Central memory CD4-positive, alpha-beta T cell (primary cell): ENCODE measurements at places on chromosomes 1 and 21.

DNA sequence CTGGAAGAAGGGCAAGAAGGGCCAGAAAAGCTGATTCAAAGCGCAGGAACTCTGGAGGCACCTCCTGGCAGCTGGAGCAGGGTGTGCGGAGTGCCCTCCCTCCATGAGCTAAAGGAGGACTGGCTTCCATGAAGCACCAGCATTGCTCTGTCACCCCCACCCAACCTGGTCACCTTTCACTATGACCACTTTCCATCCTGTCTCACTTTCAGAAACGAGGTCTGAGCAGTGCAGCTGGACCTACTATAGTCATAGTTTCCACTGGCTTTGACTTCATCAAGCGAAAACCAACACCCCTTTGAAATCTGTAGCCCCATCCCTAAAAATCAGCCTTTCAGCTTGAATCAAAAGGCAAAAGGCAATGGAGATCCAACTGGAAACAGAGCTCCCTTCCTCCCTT lies 84.8 kb upstream of the CACNA1E start:
- DNase-seq: no peak

DNA sequence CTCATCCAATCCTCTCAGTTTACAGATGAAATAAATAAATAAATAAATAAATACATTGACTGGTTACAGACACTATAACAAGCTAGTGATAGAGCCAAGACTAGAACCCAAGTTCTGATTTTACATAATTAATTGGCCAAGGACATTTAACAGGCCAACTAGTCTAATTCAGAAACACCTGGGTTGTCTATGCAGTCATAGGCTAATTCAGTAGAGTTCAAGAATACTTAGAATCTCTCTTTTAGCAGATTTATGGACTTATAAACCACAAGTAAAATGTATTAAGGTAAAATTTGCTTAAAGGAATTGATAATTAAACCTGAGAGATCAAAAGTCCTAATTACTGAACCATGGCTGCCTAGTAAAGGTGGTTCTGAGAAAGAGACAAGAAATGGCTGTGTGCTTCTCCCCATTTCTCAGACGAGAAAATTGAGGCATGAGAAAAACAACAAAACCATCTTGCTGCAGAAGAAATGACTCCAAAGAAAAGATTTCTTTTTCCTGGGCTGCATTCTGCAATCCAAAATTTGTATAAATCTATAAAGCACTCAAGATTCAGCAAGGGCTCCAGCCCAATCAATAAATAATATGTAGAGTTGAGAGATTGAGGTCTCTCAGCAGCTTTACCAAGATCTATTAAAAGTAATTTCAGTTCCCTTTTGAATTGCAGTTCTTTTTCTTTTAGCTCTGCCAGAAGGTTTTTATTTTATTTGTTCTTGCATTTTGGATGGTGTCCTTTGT lies 98.3 kb downstream of the DUSP10 start:
- DNase-seq: no peak

DNA sequence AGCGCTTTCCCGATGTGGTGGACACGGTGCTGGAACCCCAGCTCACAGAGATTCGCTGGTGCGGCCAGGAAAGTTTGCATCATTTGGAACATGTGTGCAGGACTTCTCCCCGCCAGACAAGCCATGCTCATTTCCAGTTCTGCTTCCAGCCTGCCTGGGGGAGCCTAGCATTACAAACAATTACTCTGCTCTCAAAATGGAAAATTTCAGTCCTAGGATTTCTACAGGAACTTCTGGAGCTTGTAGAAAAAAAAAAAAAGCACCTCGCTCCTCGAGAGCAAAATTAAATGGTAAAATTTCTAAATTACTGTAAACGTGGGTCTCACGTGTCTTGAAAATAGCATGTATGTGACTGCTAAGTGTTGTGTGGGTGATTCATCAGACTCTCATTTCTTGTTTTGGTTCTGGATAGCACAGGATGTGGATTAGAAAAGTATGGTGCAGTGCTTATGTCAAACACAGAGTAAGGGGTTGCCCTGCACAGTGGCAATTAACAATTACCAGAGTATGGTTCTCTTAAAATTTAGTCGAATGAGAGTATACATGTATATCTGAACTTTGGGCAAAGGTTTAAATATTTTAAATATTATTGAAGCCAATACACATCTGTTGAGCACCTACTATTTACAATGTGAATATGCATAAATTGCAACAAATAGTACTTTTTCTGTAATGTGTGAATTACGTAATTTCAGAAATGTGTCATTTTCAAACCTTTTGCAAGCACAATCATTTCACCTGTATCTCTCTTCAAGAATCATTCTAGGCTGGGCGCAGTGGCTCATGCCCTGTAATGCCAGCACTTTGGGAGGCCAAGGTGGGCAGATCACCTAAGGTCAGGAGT lies 61.8 kb upstream of the PTGFRN start:
- no peak for DNase-seq

GRCh38 chr1:155909894-155910293 lies 1.3 kb downstream of the RIT1 start:
- DNase-seq: no peak

- DNase-seq: no peak
These were observed 209.2 kb downstream of the SDCCAG8 start for GRCh38 chr1:243465081-243465480.

DNA sequence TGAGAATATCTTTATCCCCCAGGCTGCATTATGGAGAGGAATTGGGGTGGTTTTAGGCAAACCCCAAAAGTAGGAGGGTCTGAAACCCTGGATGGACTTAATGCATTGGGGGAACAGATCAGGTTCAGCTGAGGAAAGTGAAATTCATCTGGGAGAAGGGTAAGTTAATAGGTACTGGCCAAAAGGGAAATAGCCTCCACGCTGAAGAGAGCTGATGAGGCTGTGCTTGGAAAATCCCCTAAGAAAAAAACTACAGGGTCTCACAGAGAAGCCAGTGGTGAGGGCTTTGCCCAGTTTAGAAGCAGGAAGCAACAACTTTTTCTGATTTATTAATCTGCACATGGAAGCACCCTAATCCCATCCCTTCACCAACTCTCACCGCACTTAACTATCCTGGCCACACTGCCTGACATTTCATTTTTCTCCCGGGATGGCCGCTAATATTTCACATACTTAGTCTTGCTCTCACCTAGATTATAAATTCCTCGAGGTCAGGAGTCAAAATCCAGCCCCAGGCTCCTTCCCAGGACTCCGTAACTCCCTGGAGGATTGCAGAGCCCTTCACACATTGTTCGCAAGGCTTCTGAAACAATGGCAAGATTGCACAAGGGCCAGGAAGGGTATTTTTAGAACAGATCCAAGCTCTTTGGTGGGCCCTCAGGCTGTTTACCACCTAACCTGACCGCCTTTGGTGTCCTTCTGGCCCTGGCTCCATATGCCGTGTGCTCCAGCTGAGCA lies 60.9 kb upstream of the TARBP1 start:
- DNase-seq: no peak
